A549 treated with Hydrocortisone at 1 μM for 4 hours (cell line): ENCODE measurements at places on chromosomes 3 and 15. TPM values are rescaled to one million over a fixed set of nuclear protein-coding genes. Genes with fewer than 3 reads are reported as not detected.

The DZIP1L gene
- total RNA-seq, result 9.1 to 13.9 TPM (median 10.3 TPM) in 5 replicates

The DZIP3 gene
- 3.5 to 4.4 TPM (median 4.1 TPM) in 5 replicates for total RNA-seq

The BNIP2 gene
- 63.6 to 93.9 TPM (median 67.8 TPM) in 5 replicates for total RNA-seq

The FBN1 gene
- total RNA-seq, result 5.6 to 8.7 TPM (median 6.7 TPM) in 5 replicates

The NDUFB5 gene
- total RNA-seq, result 43.2 to 58.0 TPM (median 49.8 TPM) in 5 replicates

The RARB gene
- total RNA-seq, result 5.6 to 13.6 TPM (median 9.5 TPM) in 5 replicates

The PIF1 gene
- 13.5 to 20.0 TPM (median 14.6 TPM) in 5 replicates for total RNA-seq

The CCNB2 gene
- 93.6 to 104 TPM (median 95.4 TPM) in 5 replicates for total RNA-seq

The ZNF502 gene
- 1.5 to 2.3 TPM (median 1.6 TPM) in 5 replicates for total RNA-seq

The POPDC2 gene
- 0.10 to 0.82 TPM (median 0.36 TPM) in 5 replicates for total RNA-seq

The PP2D1 gene
- not detected in 5 replicates for total RNA-seq

The CATSPER2 gene
- 0.40 to 1.3 TPM (median 0.68 TPM) in 5 replicates for total RNA-seq

The CLDN11 gene
- 0.09 to 0.25 TPM (median 0.18 TPM) in 5 replicates for total RNA-seq

The CLN6 gene
- 70.4 to 83.0 TPM (median 76.8 TPM) in 5 replicates for total RNA-seq

The ABHD6 gene
- 10.0 to 11.0 TPM (median 10.1 TPM) in 5 replicates for total RNA-seq

The PRICKLE2 gene
- total RNA-seq, result 2.4 to 3.3 TPM (median 2.6 TPM) in 5 replicates

The A4GNT gene
- not detected in 5 replicates for total RNA-seq

The HRG gene
- total RNA-seq, result not detected in 5 replicates

The CHAC1 gene
- 5.9 to 14.3 TPM (median 8.6 TPM) in 5 replicates for total RNA-seq

The SCN11A gene
- total RNA-seq, result not detected in 5 replicates

The CIAO2A gene
- 106 to 154 TPM (median 121 TPM) in 5 replicates for total RNA-seq

The TRH gene
- total RNA-seq, result not detected in 5 replicates

The NEK10 gene
- 0.59 to 1.2 TPM (median 0.67 TPM) in 5 replicates for total RNA-seq

The WHAMM gene
- total RNA-seq, result 6.4 to 7.6 TPM (median 7.1 TPM) in 5 replicates

The ENTPD3 gene
- total RNA-seq, result 0.03 to 0.05 TPM (median 0.03 TPM) in 3 of 5 replicates, not detected in the others

The SAMMSON gene
- total RNA-seq, result not detected in 5 replicates
